Activated T-helper 17 cell treated with anti-CD3 and anti-CD28 coated beads, Interleukin-2, amount 50 U/mL, for 72 hours (primary cell): ENCODE measurements at places on chromosomes 6 and 20.

GRCh38 chr6:128513878-128514277 is 6.5 kb downstream of the PTPRK start:
- peaks cover 5% of the 10 kb centered on the region for H3K4me1 ChIP-seq
- no peak for ATAC-seq
- H3K27ac ChIP-seq = no peak overlapping the region
- H3K36me3 ChIP-seq = no peaks in the 10 kb centered on the region
- H3K4me3 ChIP-seq = no peak overlapping the region

DNA sequence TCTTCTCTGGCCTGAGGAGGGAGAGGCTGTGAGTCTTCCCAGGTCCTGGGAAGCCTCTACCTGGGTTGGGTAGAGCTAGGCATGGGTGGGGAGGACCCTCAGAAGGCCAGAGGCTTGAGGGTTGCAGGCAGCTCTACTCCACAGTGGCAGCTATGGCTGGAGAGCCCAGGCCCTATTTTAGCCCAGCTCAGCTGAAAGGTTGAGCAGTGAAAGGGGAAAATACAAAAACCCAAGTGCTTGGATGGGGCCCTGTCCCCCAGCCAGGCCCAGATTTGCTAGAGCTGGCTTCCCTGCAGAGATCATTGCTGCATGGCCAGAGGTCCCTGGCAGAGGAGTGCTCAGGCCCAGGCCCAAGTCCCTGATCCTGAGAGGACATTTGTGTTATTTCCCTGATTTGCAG is 45.7 kb downstream of the SUN5 start:
- no peak overlapping the region for H3K27ac ChIP-seq
- no peak overlapping the region for H3K4me3 ChIP-seq
- H3K36me3 ChIP-seq = no peaks in the 10 kb centered on the region
- no peaks in the 10 kb centered on the region for H3K27me3 ChIP-seq
- ATAC-seq = no peak

GRCh38 chr6:95517568-95517967 is 59.8 kb upstream of the MANEA start:
- no peaks in the 10 kb centered on the region for H3K27me3 ChIP-seq
- H3K4me1 ChIP-seq = no peaks in the 10 kb centered on the region
- H3K4me3 ChIP-seq = no peak overlapping the region
- H3K36me3 ChIP-seq = no peaks in the 10 kb centered on the region
- no peak overlapping the region for H3K27ac ChIP-seq
- ATAC-seq = no peak

DNA sequence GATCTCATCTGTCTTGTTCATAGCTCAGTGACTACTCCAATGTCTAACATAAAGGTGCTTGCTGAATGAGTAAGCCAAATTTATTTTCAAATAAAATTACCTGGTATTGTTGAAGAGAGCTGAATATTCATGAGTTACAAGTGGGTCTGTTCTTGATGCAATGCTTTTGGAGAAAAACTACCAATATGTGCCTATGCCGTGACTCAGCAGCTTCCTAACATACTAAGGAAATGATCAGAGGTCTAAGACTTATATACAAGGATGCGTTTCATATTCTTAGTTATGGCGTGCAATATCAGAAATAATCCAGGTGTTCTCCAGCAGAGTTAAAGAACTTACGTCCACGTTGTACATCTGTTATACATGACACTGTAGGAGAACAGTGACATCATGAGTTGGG is 5.1 kb downstream of the FAM120B start:
- H3K27ac ChIP-seq = peak overlapping the region; percentile 56
- H3K4me1 ChIP-seq = peaks cover 44% of the 10 kb centered on the region
- no peaks in the 10 kb centered on the region for H3K27me3 ChIP-seq

DNA sequence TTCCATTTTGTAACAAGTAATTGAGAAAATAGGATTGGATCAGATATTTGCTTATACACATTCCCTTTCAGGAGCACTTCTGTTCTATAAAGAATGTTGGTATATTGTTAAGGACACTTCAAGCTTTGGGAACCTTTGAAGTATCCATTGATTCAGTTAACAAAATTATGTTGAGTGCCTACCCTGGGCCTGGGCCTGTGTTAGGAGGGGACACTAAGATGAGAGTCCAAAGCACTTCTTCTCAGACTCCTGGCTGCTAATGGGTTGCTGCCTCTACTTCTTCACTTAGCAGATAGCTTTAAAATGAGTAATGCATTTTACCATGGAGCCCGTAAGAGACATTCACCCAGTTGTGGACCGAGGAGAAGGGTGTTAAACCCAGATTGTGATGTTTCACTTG is 40.3 kb downstream of the PTPN1 start:
- H3K4me1 ChIP-seq = peaks cover 46% of the 10 kb centered on the region
- H3K27me3 ChIP-seq = no peaks in the 10 kb centered on the region
- H3K36me3 ChIP-seq = peaks cover 1% of the 10 kb centered on the region
- H3K4me3 ChIP-seq = no peak overlapping the region

DNA sequence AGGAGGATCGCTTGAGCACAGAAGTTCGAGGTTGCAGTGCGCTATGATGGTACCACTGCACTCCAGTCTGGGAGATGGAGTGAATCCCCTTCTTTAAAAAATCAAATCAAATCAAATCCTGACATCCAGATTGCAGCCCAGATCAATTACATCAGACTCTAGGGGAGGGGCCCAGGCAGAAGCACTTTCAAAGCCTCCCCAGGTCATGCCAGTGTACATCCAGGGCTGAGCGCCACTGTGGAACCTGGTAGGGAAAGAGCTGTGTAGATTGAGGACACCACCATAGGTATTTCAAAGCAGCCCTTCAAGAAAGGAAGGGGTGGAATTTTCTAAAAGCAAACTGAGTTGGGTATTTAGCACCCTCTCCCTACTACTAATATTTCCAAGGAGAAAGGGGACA is 89.5 kb downstream of the PRND start:
- H3K4me1 ChIP-seq = peaks cover 44% of the 10 kb centered on the region
- H3K27ac ChIP-seq = peak overlapping the region; percentile 100
- no peaks in the 10 kb centered on the region for H3K27me3 ChIP-seq
- peak overlapping the region; percentile 98 for H3K4me3 ChIP-seq
- no peak for ATAC-seq

DNA sequence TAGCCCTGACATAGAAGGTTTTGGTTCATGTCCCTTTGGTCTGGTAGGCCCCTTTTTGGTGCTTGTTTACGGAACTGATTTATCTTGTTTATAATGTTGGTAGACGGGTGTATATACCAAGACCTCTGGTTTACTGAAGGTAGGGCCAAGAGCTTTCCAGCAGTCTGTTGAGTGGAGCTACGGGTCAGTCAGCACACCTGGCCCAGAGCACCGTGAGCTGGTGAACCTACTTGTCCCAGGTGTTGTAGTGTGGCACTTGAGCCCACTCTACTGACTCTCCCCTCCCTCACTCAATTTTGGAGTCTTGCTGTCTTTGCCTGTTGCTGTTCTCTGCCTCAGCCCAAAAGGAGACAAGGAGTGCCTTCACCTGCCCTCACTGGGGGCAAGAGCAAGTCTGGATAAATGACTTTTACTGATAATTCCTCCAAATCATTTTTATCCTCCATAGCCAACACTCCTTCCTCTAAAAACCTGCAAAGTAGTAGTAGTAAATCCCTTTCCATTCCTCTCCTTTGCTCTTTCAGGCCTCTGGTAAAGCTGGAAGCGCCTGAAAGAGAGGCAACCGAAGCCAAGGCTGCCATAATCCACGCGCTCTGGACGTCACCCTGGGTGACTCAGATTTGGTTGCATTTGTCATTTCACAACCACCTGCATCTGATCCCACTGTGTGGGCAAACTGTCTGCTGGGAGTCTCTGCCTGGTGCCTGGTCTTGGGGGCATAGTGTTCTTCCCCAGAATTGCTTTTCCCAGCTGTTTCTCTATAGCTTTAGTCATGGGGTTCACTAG is 22.2 kb downstream of the RREB1 start:
- peak; percentile 98 for ATAC-seq
- peaks cover 8% of the 10 kb centered on the region for H3K36me3 ChIP-seq
- H3K4me1 ChIP-seq = peaks cover 48% of the 10 kb centered on the region
- no peaks in the 10 kb centered on the region for H3K27me3 ChIP-seq
- peak overlapping the region; percentile 72 for H3K27ac ChIP-seq

GRCh38 chr20:15834857-15835256 is 738.4 kb downstream of the KIF16B start:
- no peak overlapping the region for H3K27ac ChIP-seq
- H3K4me3 ChIP-seq = no peak overlapping the region
- no peaks in the 10 kb centered on the region for H3K36me3 ChIP-seq

GRCh38 chr20:39136798-39137197 is 174.7 kb downstream of the DHX35 start:
- H3K27ac ChIP-seq = no peak overlapping the region
- peaks cover 11% of the 10 kb centered on the region for H3K27me3 ChIP-seq
- H3K4me3 ChIP-seq = no peak overlapping the region

DNA sequence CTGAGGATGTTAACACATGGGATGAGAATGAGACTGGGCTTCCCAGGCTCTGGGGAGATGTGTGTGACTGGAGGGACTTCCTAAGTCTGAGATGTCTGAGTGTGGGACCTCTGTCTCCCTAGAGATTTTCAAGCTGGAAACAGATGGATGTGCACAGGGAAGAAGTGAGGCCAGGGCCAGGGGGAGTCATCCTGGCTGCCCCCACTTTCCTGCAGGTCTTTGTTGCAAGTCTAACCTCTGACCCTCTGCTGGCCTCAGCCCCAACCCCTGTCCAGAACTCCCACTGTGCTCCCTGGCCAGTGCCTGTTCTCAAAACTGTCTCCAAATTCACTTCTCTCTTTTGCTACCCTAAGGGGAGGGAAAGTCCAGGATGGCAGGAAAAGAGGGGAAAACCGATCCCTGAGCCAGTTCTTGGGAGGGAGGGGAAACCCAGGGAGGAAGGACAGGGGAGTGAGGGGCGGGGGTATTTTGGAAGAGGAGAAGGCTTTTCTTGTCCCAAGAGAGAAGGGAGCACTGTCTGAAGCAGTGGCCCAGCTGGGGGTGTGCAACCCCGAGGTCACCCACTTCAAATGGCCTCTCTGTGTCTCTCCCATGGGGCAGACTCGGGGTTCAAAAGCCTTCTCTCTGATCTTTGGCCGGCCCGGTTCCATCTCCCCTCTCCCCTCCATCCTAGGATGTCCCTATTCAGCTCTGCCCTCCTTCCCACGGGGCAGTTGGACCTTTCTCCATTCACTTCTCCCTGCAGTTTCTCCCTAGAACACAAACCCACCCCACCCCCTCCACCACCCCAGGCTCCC is 3.1 kb downstream of the PPP1R18 start:
- H3K4me1 ChIP-seq = peaks cover 9% of the 10 kb centered on the region
- no peaks in the 10 kb centered on the region for H3K27me3 ChIP-seq
- H3K4me3 ChIP-seq = peak overlapping the region; percentile 98
- ATAC-seq = no peak
- peak overlapping the region; percentile 97 for H3K27ac ChIP-seq

GRCh38 chr20:62168061-62168460 is 14.8 kb upstream of the MTG2 start:
- H3K36me3 ChIP-seq = peaks cover 42% of the 10 kb centered on the region
- no peak for ATAC-seq
- no peaks in the 10 kb centered on the region for H3K4me1 ChIP-seq
- no peaks in the 10 kb centered on the region for H3K27me3 ChIP-seq
- no peak overlapping the region for H3K4me3 ChIP-seq
- H3K27ac ChIP-seq = no peak overlapping the region

- no peaks in the 10 kb centered on the region for H3K36me3 ChIP-seq
- H3K27ac ChIP-seq = no peak overlapping the region
- no peak for ATAC-seq
- H3K4me3 ChIP-seq = no peak overlapping the region
- no peaks in the 10 kb centered on the region for H3K4me1 ChIP-seq
These were observed 92.0 kb upstream of the PAX1 start for GRCh38 chr20:21613512-21613911.

- no peak overlapping the region for H3K27ac ChIP-seq
- no peak overlapping the region for H3K4me3 ChIP-seq
- peaks cover 16% of the 10 kb centered on the region for H3K27me3 ChIP-seq
- ATAC-seq = no peak
These were observed 212.6 kb downstream of the MAFB start for GRCh38 chr20:40476461-40476860.

- ATAC-seq = no peak
- no peaks in the 10 kb centered on the region for H3K4me1 ChIP-seq
- no peak overlapping the region for H3K27ac ChIP-seq
- no peaks in the 10 kb centered on the region for H3K27me3 ChIP-seq
These were observed 536.2 kb upstream of the NRSN1 start for GRCh38 chr6:23589811-23590210.

DNA sequence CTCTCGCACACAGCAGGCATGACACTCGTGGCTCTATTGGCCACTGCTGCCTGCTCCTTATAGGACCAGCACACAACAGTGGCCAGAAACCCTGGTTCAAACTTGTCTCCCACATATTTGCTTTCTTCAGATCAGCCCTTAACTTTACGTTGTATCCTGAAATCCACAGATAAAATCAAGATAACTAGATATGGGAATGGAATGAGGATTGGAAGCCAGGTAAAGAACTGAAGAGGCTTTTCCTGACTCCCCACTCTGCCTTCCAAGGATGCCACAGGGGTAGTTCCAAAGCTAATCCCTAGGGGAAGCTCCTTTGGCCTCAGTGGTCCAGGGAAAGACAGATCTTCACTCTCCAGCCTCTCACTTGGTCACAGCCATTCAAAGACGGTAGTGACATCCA is 86.5 kb downstream of the INSM1 start:
- H3K4me3 ChIP-seq = peak overlapping the region; percentile 94
- H3K27ac ChIP-seq = peak overlapping the region; percentile 88
- ATAC-seq = no peak
- peaks cover 31% of the 10 kb centered on the region for H3K4me1 ChIP-seq
- H3K36me3 ChIP-seq = peaks cover 55% of the 10 kb centered on the region

GRCh38 chr20:22490287-22491193 is 93.8 kb downstream of the FOXA2 start:
- no peak overlapping the region for H3K4me3 ChIP-seq
- H3K36me3 ChIP-seq = no peaks in the 10 kb centered on the region
- no peaks in the 10 kb centered on the region for H3K4me1 ChIP-seq
- ATAC-seq = no peak

GRCh38 chr20:64038224-64038564 is 2.2 kb downstream of the C20orf204 start:
- peaks cover 27% of the 10 kb centered on the region for H3K4me1 ChIP-seq
- ATAC-seq = peak; percentile 23
- H3K27ac ChIP-seq = no peak overlapping the region
- H3K27me3 ChIP-seq = no peaks in the 10 kb centered on the region
- H3K36me3 ChIP-seq = peaks cover 19% of the 10 kb centered on the region
- H3K4me3 ChIP-seq = peak overlapping the region; percentile 78

DNA sequence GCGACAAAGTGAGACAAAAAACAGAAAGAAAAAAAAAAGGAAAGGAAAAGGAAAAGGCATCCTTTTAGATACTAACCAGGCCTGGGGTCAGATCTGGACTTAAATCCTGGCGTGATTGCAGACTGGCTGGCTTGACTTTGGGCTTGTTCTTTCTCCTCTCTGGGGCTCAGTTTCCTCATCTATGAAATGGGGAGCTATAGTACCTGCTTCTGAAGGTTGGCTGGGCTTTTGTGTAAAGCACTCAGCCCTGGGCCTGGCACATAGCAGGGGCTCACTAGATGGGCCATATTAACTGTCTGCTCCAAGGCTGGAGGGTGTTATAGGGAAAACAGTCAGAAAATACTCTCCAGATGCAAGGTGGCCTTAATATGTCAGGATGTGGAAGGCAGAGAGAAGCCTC is 1.2 kb upstream of the R3HDML start:
- ATAC-seq = no peak
- H3K4me3 ChIP-seq = no peak overlapping the region
- H3K27ac ChIP-seq = no peak overlapping the region
- no peaks in the 10 kb centered on the region for H3K36me3 ChIP-seq
